ENCODE measurements at places on chromosomes 7 and 10.
A peak's percentile ranks its signal among the peaks of the same experiment; 100 is the strongest.

- DNase-seq: no peak
These were observed 43.2 kb upstream of the GDF10 start for GRCh38 chr10:47256751-47257336.

DNA sequence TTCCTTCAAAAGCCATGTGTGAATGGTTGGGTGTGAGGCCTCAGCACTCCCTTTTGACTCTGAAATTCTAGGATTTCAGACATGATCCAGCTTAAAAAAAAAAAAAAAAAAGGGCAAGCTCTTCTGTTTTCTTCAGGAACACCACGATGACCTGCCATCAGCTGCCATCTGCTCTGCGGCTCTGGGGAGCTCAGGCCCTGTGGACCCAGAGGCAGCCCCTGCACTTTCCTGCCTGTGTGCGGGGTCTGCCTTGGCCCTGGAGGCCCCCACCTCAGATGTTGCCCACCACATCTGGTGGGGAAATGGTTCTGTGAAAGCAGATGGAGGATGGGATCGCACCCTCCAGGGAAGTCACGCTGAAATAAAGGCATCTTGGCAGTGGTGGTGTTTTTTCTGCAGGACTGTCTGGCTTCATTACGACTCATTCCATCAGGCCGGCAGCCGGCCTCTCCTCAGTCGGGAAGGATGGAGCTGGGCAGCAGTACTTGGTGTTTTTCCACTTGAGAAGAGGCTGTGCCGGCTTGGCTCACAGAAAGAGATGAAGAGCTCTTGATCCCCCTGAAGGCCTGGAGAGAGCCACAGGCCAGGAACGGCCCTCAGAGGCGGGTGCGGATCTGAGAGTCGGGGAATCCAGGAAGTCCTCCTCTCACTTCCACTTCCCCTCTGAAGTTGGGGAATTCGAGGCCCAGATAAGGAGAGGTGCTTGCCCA is 66.1 kb upstream of the AQP1 start:
- DNase-seq: no peak

GRCh38 chr7:140680886-140681285 is 8.1 kb downstream of the ADCK2 start:
- no peak for DNase-seq

DNA sequence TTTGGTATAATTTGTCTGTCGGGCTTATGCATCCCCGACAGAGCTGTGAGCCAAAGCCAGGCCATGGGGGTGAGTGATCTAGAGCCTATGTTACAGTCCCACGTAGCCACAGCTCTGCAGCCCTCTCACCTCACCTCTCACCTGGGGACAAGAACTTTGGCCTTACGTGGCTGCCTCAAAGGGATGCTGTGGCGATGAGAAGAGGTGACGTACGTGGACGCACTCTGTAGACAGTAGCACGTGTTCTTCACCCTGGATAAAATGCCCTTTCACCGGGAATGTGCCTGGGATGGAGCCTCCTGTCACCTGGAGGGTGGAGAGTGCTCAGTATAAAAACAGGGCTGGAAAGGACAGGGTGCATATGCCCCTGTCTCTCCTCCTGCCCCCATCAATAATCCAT is 5.5 kb downstream of the HKDC1 start:
- DNase-seq: no peak

- no peak for DNase-seq
These were observed at the start of gene ADIRF for GRCh38 chr10:86968271-86968993. Gene ADIRF (plus strand): TSS chr10:86968482. CDS start chr10:86968545, 63 bp downstream.

GRCh38 chr7:117828825-117829224 is 44.4 kb downstream of the CTTNBP2 start:
- DNase-seq: no peak

DNA sequence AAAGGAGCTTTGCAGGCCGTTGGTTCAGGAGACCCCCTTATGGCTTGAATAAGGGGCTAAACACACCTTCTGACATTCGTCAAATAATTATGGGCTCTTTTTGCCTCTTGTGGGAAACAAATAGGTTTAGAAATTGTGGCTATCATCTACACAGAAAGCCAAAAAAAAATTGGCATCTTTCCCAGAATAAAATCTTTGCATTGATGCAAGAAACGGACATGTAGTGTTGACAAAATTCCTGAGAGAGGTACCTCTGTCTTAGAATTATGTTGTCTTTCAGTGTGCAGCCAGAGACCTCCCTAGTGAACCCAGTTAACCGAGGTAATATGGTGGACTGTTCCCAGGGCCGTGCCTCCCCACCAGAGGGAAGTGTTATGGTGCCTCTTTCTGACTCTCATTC is 283.9 kb downstream of the SDHAF3 start:
- DNase-seq: no peak

GRCh38 chr7:29022291-29022988 is 64.3 kb upstream of the TRIL start:
- no peak for DNase-seq

GRCh38 chr7:28953633-28954032 is 4.5 kb downstream of the TRIL start:
- no peak for DNase-seq

DNA sequence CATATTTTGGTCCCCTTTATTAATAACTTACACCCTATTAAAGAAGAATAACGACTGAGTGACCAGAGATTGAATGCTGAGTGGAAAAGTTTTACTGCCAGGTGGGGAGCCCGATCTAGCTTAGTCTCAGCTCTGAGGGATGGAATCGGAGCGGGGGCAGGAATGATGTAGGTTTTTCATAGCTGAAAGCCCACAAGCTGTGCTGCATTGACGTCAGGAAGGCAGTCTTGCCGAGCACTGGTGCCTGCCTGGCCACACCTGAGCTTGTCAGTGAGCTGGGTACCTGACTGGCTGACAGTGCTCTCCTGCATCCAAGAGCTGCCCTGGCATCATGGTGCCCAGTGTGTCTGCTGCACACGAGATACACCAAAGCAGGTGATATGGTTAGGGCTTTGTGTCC is 34.8 kb downstream of the GRK5 start:
- DNase-seq: no peak

DNA sequence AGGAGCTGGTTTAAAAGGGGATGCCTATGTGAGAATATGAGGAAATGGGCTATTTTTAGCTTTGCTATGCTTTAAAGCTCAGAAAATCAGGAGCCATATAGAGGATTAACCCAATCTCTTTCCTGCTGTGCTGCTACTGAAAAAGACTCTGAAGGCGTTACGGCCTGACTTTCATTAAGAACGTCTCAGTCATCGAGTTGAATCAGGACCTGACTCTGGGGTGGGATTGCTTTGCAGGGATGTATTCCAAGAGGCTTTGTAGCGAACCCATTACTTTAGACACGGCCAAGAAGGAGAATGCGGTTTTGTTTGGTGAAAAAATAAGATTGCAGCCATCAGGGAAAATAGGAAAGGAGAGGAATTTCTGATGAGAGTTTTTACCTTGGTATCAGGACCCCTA is 426.9 kb downstream of the CCSER2 start:
- no peak for DNase-seq

DNA sequence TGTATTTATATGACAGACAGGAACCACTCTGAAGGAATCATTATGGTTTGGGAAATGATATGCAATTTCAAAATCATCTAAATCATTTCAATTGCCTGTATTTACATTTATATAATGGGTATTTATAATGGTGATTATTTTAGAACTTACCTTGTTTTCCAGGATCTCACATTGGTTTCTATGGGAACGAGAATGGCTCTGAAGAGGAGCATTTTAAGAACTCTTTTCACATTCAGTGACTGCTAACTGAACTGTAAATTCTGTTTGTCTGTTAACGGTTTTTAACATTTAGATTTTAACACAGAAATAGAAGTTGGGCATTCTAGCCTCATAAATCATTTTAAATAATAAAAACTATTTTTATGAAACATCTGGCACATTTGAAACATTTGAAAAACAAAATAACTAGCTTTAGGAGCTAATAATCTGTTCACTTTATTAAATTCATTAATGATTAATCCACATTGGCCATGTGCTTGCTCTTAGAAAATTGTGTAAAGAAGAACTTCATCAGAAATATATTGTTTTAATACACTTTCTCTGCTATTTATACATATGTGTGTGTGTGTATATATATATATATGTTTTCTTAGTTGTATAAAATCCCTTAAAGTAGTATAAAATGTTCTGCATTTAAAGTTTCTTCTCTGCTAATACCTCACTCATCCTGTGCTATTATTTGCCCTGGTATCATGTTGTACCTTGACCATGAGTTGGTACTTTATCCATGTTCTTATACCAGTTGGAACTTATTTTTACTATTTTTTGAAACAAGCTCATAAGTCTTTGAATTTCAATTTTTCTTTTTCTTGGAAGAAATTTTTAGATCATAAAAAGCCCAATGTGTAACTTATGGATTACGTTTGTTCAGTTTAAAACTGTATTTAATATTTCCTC is 8.7 kb upstream of the SEM1 start:
- no peak for DNase-seq

GRCh38 chr10:107561136-107561650 is 396.7 kb upstream of the SORCS1 start:
- DNase-seq: no peak

GRCh38 chr7:51430480-51431086 is 114.0 kb upstream of the COBL start:
- DNase-seq: peak; percentile 15

- no peak for DNase-seq
These were observed 241.5 kb upstream of the PTER start for GRCh38 chr10:16195178-16195769.

GRCh38 chr7:121582258-121582657 is 186.2 kb upstream of the FAM3C start:
- DNase-seq: no peak

DNA sequence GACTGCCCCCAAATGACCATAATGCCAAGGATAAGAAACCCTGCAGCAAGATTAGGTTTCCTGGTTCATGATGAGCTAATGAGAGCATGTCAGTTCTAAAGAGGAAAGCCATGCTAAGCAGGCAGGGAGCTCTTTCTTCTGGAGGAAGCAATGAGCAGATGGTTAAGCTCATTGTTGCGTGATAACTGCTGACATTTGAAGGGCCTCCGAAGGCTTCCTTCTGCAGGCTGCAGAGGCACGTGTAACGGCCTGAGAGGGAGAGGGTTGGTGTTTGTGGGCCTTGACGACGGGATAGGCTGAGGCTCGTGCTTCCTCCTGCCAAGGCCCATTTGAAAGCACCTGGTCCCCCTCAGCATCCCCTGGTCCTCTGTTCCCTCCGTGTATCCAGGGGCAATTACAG is 63.5 kb upstream of the BTBD16 start:
- no peak for DNase-seq

GRCh38 chr10:130935128-130935439 is 376.4 kb downstream of the TCERG1L start:
- no peak for DNase-seq

DNA sequence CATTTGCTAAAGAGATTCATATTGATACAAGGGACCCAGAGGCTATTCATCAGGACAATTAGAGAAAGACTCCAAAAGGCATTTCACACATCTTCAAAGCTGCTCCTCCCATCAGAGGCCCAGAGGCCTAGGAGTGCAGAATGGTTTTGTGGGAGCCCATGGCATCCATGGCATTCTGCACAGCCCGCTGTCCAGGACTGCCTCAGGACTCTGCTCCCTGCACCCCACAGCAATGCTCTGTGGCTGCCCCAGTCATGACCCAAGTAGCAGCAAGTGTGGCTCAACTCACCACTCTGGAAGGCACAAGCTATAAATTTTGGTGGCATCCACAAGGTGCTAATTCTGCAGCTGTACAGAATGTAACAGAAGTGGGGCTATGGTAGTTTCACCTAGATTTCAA is 38.5 kb downstream of the ZNF438 start:
- DNase-seq: no peak

DNA sequence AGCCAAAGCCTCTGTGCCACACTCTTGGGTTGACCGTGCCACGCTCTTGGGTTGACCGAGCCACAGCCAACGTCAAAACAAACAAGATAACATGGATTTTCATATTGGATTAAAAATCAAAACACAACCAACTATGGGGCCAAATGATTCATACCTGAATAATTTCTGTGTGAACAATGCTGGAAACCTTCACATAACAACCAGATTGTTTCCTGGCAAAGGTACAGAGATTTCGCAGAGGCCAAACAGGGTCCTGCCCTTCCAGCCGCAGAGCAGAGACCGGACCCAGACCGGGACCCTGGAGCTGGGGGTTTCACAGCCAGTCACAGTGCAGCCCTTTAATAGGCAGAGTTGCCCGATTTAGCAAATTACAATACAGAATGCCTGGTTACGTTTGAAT is 40.5 kb downstream of the ITIH5 start:
- DNase-seq: no peak

- no peak for DNase-seq
These were observed 4.6 kb downstream of the ZNF22 start for GRCh38 chr10:45005284-45005683.

DNA sequence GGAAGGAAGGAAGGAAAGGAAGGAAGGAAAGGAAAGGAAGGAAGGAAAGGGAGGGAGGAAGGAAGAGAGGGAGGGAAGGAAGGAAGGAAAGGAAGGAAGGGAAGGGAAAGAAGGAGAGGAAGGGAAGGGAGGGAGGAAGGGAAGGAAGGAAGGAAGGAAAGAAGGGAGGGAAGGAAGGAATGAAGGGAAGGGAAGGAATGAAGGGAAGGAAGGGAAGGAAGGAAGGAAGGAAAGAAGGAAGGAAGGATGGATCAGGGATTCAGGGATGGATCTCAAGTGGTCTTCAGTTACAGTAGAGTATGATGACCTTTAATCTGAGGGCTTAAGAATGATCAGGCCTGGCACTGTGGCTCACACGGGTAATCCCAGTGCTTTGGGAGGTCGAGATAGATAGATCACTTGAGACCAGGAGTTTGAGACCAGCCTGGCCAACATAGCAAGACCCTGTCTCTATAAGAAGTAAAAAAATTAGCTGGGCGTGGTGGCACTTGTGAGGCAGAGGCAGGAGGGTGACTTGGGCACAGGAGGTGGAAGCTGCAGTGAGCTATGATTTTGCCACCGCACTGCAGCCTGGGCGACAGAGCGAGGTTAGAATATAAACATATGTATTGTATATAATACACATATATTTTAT is 760 bp upstream of the FOXK1 start:
- no peak for DNase-seq

GRCh38 chr7:26667514-26668133 is 196.8 kb downstream of the SKAP2 start:
- DNase-seq: peak; percentile 38

GRCh38 chr7:138400400-138400886 is 59.6 kb upstream of the TRIM24 start:
- no peak for DNase-seq

- no peak for DNase-seq
These were observed 90.2 kb upstream of the ABI1 start for GRCh38 chr10:26950934-26951333.

DNA sequence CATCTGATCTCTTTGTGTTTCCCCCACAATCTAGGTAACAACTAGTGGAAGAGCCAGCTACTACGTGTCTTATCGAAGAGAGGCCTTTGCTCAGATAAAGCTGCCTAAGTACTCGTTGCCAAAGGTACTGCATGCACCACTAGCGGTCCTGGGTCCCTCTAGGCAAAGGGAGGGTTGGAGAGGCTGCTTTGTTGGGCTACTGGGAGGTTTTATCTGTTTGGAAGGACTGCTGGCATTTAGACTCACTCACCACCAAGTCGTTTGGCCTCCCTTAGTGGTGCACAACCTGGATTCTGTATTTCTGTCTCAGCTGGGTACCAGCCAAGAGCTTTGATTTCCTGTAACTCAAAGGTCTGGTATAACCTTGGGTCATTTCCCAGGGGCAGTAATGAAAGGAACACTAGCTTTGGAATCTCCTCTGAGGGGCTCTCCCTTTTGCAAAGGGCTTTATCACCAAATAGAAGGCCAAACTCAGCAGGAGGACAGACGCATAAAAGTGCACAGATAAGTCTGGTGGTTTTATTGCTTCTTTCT is 498.3 kb downstream of the SORCS3 start:
- no peak for DNase-seq

GRCh38 chr10:104735036-104735756 is 94.1 kb downstream of the SORCS3 start:
- no peak for DNase-seq

GRCh38 chr10:119549247-119549999 is 6.9 kb upstream of the RGS10 start:
- DNase-seq: no peak
